HAP-1 (cell line): ENCODE measurements at places on chromosomes 6 and 20.

DNA sequence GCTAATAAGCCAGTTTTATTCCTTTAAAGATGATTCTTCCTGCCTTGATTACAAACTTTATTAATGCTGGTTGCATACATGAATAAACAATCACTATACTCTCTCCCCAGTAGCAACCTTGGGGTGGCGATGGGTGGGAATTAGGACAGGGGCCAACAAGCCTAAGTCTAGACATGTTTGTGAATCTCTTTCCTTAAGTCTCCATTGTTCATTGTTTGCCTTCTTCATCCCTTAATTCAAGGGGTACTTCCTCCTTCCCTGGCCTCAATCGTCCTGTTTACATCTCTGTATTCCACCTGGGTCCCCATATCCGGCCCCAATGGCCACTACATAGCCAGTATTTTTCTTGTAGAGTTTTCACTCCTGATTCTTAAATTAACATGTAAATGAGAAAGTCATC lies 66.0 kb downstream of the ARHGAP18 start:
- DNase-seq: peak; percentile 64

DNA sequence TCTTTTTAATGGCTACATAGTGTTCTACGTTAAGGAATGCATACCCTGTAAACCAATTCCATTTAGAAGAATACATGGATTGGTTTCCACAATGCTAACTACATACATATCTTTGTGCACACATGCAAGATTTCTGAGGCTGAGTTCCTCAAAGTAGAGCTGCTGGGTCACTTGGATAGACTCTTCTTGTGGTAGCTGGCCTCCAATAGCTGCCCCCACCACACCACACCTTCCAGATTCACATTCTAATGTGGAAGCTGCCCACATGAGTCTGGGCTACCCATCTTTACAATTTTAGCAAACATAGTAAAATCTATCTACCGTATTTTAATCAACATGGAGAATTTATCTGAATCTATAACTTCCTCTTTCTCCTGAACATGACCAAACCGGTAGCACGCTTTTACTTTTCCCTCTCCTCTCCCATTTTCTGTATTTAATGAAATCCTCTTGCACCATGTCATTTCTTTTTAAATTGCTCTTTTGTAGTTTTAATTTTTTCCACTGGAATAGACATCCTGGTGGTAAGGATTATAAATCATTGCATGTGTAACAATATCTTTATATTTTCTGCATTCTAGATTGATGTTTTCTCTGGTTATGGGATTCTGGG lies 74.7 kb upstream of the CITED2 start:
- DNase-seq: no peak

- peak; percentile 21 for DNase-seq
Measured at GRCh38 chr6:25053875-25054371, 118.2 kb upstream of the RIPOR2 start.

DNA sequence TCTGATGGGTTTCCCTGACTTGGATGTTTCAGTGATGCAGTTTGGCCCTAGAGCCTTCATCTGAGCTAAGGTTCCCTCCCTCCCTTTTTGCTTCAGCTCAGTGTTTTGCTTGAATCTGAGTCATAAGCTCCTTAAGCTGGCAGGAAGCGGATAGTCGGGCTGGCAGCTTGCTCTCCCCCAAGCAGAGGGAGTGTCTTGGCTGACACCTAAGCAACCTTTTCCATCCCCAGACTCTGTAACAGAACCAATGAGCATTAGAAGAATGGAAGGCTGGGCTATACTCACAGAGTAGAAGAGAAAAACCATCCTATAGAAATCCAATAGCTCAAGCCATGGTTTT lies 98.3 kb downstream of the HAO1 start:
- no peak for DNase-seq

- no peak for DNase-seq
Measured at GRCh38 chr6:119834418-119834817, 484.9 kb upstream of the MAN1A1 start.

DNA sequence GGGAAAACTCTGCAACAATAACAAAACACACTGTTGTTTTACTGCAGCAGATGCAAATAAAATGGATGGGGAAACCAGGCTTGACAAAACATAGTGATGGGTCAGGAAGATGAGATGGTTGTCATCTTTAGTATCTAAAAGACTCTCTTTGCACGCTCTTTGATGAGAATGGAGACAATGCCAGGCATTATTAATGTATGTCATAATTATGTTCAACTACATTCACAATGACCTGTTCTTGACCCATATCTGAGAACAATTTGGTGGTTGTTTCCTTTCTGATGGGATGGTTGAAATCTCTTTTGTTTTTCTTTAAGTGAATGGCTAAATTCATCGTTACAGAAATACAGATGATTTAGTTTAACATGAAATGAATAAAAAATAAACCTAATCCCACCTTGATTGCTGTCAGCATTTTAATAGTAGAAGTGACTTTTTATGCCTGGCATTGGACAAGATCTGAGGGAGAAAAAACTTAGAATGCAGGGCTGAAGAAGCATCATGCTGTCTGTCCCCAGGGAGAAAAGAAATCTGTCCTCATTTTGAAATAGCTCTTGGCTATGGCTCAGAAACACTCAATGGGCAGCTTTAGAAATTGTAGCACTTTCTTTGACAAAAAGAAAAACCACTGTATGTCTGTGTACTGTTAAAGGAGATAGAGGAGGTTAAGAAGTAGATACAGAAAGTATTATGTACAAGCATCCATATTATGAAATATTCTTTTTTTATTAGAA lies 12.4 kb upstream of the GRIK2 start:
- no peak for DNase-seq

GRCh38 chr6:100230953-100231316 lies 233.8 kb downstream of the SIM1 start:
- DNase-seq: no peak

DNA sequence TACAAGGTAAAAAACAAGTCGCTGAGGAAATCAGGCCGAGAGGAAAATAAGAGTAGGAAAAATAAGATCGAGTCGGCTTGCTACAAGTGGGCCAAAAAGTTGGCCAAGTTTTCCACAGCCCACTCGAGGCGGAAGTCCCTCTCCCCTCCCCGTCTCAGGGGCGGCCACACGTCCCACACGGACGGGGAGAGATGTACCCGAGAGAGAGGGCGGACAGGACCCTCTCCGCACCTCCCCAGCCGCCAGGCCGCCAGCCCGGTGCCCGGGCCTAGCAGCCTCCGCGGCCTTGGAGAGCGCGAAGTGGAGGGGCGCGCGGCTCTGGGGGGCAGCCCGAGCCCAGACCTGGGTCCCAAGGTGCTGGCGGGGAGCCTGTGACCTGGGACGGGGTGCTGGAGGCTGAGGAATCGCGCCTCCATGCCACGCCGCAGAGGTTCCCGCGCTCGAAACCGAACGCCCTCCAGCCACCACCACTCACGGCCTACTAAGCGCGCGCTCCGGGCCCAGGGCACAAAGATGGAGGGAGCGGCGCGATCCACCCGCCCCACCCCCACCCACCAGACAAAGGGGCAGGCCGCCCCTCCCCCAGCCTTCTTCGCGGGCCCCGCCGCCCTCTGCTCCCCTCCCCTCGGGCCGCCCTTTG lies 1.9 kb upstream of the HMGA1 start:
- DNase-seq: no peak

DNA sequence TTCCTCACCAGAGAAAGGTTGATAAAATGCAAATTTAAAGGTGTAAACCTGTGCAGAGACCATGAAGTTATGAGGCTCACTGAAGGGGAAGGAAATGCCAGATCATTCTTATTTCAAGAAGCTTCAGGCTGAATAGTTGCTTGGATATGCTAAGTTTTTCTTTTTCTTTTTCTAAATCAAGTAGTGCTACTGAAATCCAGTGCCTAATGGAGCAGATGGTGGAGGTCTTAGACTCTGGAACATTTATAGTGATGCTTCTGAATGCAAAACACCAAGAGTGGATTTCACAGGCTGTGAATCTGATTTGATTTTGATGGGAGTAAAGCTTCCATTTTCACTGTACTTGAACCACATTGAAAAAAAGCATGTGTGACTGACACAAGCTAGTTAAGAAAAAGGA lies 151.2 kb upstream of the BEND3 start:
- DNase-seq: peak; percentile 67

GRCh38 chr20:12597551-12597950 lies 411.2 kb upstream of the SPTLC3 start:
- no peak for DNase-seq
